ENCODE measurements at places on chromosomes 1 and 21.

- DNase-seq = no peak
Observed at GRCh38 chr1:207519505-207520399, 23.8 kb downstream of the CR1 start.

DNA sequence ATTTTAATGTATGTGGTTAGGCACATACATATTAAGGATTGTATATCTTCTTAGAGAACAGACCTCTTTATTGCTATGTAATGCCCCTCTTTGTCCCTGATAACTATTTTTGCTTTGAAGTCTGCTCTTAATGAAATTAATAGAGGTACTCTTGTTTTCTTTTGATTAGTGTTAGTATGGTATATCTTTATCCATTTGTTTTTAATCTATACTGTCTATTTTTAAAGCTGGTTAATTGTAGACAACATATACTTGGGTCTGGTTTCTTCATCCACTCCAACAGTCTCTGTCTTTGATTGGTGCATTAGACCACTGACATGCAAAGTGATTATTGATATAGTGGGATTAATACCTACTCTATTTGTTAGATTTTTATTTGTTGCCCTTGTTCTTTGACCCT lies 36.0 kb downstream of the LEPR start:
- no peak for DNase-seq

- no peak for DNase-seq
Observed at GRCh38 chr1:30087465-30087864, 635.9 kb downstream of the MATN1 start.

GRCh38 chr1:67721650-67722291 lies 36.8 kb downstream of the GADD45A start:
- DNase-seq = no peak

DNA sequence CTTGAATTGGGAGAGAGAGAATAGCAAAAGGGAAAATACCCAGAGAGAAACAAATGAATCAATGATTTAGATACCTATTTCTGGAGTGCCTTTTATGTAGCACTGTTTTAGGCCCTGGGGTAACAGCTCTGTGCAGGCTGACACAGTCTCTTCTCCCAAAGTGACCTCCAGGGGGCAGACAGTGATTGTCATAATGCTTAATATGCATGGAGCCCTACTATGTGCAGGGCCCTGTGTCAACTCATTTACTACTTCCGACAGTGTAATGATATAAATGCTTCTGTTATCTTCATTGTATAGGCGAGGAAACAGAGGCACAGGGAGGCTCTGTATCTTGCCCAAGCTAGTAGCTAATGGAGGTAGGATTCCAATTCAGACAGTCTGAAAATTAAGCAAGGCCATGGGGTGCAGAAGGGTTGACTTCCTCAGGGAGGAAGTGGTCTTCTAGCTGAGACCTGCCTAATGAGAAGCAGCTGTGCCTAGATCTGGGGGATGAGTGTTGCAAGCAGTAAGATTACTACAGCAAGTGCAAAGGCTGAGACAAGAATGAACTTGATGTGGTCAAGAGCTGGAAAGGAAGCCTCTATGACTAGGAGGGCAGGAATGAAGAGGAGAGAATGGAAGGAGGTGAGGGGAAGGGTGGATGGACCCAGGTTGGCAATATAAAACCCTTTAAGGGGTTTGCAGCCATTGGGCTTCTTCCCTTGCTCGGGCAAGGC lies 16.2 kb upstream of the SERINC2 start:
- DNase-seq = no peak

DNA sequence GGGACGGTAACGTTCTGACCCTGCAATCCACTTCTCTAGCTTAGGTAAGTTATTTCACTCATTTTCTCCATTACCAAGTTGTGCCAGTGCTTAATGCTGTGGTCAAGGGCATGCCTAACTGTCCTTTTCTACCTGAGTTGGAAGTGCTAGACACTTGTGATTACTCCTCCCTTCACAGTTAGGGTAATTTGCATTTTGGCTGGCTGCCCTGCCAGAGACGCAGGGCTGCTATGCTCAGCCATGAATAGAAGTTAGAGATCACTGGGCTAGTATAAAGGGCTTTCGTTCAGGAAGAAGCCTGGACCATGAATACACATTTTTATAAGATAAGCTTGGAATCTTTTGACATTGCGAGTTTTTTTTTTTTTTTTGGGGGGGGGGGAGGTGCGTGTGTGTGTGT lies 633.2 kb upstream of the NEGR1 start:
- DNase-seq = no peak

DNA sequence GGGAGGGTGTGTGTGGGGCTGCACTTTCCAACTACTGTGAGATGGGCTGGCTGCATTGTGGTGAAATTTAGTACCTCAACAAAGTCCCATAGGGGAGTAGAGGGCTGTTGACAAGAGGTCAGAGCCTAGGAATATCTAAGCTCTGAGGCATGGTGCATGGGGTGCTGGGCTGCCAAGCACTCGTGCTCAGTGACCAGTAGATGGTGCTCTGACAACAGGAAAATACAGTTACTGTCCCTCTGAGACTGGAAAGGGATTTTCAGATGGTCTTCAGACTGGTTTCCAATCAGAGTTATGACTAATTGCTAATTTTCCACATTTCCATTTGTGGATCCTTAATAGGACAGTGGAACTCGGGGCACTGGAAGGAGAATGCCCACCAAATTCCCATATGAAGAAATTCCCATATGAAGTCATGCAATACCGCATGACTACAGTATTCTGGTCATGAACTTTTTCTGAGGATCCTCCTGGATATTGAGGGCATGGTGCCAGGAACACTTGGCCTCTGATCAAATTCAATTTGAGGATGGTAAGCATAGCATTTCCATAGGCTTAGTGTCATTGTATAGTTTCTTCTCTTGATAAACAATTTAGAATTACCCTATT lies 4.1 kb upstream of the CACNA1E start:
- DNase-seq = no peak

DNA sequence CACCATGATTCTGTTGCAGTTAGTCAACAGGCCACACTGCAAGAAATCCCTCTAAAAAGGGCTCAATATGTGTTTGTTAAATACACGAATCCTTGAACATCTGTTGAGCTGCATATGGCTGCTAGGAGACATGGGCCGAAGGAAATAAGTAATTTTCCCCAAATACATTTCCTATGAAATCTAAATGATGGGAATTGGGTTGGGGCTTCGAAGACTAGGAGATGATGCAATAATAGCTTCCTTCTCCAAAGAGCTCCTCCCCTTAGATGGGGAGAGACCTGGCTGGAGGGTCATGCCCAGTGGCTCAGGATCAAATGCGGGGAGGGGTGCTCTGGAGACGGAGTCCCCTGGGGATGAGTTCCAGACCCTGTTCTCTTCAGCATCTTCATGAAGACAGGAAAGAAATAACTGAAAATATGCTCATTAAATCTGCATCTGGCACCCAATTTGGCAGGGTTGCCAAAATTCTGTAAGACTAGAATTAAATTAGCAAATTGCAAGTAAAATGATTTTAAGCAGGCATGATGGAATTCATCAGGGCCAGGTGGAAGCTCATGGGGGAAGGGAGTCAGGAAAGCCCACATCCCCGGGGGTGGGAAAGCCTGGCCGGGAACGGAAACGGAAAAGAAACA lies 165.0 kb upstream of the EDN2 start:
- DNase-seq = no peak

DNA sequence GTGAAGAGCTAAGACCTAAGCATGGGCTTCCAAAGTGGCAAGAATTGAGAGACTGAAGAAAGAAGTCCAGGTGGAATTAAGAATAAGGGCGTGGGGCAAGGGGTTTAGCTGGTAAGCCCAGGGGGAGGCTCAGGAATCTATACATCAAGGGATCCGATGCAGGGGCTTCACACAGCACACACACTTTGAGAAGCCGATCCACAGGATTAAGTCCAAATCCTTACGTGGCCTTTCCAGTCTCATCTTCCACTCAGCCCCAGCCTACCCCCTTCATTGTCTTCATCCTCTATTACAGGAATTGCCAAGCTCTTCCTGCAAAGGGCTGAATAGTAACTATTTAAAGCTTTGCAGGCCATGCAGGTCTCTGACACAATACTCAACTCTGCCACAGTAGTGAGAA lies 101.3 kb downstream of the TGFBR3 start:
- DNase-seq = no peak

DNA sequence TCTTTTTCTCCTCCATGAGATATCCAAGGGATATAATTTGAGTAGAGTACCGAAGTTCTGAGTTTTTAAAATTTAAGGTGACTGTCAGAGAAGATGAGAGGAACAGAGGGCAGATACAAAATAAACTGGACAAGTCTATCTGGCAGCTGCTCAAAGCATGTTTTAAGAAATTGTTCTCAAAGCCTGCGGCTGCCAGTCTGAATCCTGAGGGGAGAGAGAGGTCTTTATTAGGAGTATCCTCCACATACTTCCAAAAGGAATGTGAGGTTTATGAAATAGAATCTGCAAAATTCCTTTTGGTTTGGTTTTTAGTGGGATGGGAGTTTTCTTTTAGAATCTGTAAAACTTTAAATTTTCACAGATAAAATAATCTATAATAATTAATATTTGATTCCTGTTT lies 41.3 kb downstream of the TTC13 start:
- DNase-seq = no peak

GRCh38 chr1:159508951-159509350 lies 26.9 kb downstream of the OR10J5 start:
- no peak for DNase-seq

DNA sequence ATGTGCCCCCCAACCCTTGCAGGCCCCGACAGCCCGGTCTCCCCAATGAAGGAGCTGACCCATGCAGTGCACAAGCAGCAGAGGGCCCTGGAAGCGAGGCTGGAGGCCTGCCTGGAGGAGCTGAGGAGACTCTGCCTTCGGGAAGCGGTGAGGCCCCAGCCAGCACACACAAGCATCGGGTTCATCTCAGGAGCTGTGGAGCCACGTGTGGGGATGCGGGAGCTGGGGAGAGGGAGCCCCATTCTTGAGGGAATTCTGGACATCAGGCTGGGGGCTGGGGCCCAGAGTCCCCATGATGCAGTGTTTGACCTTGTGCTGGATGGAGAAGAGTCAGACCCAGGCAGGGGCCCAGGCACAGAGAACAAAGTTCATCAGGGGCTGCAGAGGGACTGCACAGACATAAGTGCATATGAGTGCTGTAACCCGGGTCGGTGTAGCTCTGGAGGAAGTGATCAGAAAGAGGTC lies 4.8 kb downstream of the INAVA start:
- DNase-seq = no peak

GRCh38 chr1:46017876-46018503 lies 114.4 kb downstream of the PIK3R3 start:
- DNase-seq = no peak

- no peak for DNase-seq
Observed at GRCh38 chr1:176501599-176501998, 38.6 kb downstream of the PAPPA2 start.

DNA sequence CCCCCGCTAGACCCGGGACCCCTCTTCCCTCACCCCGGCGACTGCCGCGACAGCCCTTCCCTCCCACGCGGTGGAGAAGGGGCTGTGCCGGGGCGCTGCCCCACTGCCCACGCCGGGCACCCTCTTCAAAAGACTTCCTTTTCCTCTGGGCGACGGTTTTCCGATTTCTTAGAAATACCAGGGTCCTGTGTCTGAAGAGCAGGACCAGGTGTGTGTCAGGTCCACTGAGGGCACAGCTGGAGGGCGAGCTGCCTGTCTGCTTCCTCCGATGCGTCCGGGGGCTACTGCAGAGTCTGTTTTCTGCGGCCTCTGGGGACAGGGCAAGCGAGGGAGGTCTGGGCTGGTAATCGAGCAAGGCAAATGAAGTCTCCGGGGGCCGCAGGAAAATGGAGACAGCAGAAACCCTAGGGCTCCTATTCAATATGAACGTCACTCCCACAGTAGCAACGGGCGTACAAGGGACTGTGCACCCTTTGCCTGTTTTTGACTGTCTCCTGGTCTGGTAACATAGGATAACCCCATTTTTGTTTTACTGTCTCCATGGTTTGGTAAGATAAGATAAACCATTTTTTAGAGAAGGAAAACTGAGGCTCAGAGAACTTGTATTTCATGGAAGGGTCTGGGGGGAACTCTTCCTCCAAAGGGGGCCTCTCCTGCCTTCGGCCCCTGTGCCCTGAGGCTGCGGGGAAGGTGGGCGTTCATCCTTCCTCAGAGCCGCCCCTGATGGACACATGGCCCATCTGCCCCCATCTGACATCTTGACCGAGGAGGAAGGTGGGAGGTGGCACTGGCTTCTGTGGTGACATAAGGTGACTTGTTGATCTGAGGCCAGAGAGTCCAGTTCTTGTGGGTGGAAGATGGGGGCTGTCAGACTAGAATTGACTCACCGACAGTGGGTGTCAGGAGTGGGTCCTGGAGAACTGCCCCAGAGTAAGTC lies 970 bp downstream of the TNFRSF1B start:
- no peak for DNase-seq

- no peak for DNase-seq
Observed at GRCh38 chr1:108046026-108046425, 81.0 kb upstream of the VAV3 start.

DNA sequence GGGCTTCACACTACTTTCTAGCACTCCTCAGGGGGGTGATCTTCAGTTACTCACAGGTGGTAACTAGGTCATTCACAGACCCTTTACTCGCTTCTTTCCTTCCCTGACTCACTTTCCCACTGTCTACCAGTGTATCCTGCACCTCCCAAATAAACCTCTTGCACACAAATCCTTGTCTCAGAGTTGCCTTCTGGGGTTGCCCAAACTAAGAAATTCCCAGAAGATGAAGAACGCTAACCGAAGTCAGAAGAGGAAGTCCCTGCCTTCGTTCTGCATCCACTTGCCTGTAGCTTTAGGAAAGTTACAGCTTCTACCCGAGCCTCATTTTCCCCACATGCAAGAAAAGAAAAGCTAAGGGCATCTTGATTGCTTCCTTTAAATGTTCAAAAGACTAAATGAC lies 11.9 kb upstream of the PADI4 start:
- DNase-seq = no peak

DNA sequence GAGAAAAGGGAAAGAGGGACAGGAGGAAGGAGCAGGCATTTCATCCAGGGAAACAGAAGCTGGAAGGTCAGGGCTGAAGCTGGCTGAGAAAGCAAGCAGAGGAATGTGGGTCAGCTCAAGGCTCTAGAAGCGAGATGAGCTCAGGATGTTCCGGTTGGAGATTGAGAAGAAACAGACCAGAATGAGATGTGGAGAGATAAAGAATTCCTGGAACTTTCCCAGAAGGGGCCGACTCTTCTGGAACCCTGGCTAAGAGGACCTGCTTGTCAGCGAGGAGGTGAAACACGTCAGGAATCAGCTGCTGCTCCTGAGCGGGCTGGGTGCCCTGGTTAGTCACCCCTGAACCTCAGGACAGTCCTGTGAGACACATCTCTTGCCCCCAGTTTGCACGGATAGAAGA lies 75.9 kb downstream of the HUNK start:
- DNase-seq = no peak

- DNase-seq = no peak
Observed at GRCh38 chr1:109948285-109948630, 36.3 kb upstream of the AHCYL1 start.

DNA sequence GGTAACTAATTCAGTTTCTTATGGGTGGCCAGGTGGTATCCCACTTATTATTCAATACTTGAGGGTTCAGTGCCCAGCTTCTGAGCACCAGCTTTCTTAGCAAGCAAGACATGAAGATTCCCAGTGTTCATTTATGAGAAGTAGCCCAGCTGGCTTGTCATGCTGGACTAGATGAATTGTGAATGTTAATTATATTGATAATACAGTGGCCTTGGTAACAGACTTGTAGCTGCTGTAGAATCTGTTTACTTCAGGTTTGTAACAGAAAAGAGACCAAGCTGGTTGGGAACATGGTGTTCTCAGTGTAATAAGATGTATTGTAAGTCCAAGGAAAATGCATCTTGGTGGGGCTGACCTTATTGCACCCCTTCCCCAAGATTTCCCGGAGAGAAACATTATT lies 10.1 kb downstream of the AHCYL1 start:
- no peak for DNase-seq
